ENCODE measurements at places on chromosomes 6 and 20.
A peak's percentile ranks its signal among the peaks of the same experiment; 100 is the strongest.

GRCh38 chr6:33271468-33272274 is at the start of the genes RPS18 and VPS52:
Gene RPS18, plus strand, starts transcription at chr6:33272075. Its CDS starts 45 bp downstream, at chr6:33272120.
Gene VPS52, minus strand, starts transcription at chr6:33271876. Its CDS starts 201 bp downstream, at chr6:33271675.
- DNase-seq = peak; percentile 99

DNA sequence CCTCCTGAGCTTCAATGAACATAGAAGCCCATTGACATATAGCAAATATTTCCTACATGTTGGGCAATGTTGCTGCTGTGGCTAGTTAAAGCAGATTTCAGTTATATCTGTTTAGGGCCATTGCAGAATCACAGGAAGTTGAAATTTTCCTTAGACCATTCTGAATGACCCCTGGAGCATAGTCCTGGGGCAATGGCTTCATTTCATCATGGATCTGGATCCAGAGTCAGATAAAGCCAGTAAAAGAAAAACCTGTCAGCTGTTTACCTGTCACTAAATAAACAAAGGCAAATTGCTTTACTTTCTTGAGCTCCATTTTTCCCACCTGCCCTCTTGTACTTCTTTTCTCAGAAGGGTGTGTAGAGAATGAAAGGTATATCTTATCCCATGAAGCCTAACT is 494.0 kb upstream of the MAP3K7 start:
- no peak for DNase-seq

- no peak for DNase-seq
Measured at GRCh38 chr6:130949553-130949952, 113.5 kb downstream of the EPB41L2 start.

DNA sequence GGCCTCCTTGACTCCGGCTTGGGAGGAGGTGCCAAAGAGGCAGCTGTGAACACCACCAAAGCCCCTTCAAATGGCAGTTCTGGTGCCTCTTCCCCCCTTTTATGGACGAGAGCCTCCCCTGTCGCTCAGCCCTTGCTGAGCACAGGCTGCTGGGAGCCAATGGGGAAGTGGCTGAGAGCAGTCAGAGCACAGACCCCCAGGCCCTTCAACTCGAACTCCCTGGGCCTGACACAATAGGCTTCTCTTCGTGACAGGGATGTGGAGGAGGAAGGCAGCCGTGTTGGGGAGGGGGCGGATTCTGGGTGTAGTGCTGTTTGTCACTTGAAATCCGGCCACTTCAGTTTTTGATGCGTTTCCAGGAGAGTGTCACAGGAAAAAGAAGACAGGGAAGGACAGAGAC is at the start of gene PDYN:
TSS of gene PDYN (minus strand) at position 73 of the 400 bp plus-strand sequence. CDS start 10,974 bp downstream, outside the sequence.
- DNase-seq = no peak

DNA sequence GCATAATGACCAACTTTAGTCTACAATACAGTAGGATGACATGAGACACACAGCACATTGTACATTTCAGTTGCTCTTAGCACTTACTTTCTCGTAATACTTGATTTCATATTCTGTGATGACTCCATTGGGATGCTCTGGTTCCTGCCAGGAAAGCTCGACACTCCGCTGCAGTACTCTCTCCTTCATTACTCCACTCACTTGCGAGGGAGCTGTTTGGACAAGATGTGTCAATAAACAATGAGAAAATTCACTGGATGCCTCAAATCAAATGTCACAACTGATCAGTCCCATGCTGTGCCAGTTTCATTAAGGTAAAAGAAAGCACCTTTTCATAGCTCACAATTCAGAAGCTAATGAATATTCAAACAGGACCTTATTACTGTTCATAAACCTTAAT is 147.1 kb downstream of the EPHA7 start:
- DNase-seq = peak; percentile 10
